ENCODE measurements at places on chromosomes 12 and 14. TPM values are rescaled to one million over a fixed set of nuclear protein-coding genes. Genes with fewer than 3 reads are reported as not detected.

DNA sequence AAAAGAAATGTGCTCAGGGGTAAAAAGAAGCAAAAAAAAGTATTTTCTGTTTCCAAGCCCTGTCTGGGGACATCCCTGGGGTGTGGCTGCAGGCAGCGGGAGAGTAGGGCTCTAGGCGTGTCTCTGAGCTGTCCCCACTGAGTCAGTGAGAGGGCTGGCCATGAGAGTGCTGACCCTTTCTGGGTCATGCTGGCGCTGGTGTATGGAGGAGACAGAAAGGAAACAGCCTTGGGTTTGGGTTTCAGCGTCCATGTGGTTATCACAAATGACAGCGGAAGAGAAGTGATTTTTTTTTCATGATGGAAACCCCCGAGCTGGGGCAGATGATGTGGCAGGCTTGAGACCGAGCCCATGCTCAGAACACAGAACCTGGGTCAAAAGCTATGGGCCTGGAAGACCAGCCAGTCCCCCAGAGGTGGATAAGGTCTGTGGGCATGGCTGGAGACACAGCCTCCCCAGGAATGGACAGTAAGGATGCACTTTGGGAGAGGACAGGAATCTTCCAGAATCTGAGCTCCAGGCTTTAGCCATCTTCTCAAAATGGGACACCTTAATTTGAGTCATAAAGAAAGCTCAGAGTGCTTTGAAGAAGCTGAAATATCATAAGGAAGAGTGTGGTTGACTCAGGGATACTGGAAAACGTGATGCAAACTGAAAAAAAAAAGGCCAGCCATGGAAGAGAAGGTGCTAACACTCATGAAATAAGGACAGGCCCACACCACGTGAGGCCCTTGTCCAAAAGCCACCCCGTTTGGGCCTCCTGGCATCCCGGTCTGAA, 36.2 kb downstream of the SYNE3 start:
- DNase-seq, result peak; percentile 88

DNA sequence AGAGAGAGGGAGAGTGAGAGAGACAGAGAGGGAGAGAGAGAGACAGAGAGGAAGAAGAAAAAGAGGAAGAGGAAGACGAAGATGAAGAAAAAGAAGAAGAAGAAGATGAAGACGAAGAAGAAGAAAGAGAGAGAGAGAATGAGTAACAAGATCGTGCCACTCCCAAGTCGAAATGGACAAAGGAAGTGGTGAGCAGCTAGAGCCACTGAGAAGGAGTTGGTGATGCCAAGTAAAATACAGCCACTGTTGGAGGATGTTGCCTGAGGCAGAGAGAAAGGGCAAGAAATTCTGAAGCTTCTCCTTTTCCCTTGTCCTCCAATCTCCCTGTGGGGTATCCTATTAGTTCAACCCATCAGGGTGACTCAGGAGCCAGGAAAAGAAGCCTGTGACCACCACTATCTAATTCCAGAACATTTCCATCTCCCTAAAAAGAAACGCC, 12.5 kb upstream of the ANAPC5 start:
- DNase-seq, result no peak

The ANKS1B gene
- 3.5 TPM for total RNA-seq

The ETFRF1 gene
- 58.1 TPM for total RNA-seq
